ENCODE measurements at places on chromosomes 16 and 17. TPM values are rescaled to one million over a fixed set of nuclear protein-coding genes. Genes with fewer than 3 reads are reported as not detected.

LRRC36 gene
- not detected for total RNA-seq

C17orf78 gene
- total RNA-seq = not detected

COPS3 gene
- total RNA-seq = 89.1 TPM

RNF43 gene
- total RNA-seq = 0.57 TPM

TEX14 gene
- 0.60 TPM for total RNA-seq

CTDNEP1 gene
- 112 TPM for total RNA-seq

TLE7 gene
- not detected for total RNA-seq

Data from T-helper 17 cell (primary cell).